ENCODE measurements at places on chromosomes 4 and X. TPM values are rescaled to one million over a fixed set of nuclear protein-coding genes. Genes with fewer than 3 reads are reported as not detected.

Gene P2RY8
- 0.17 TPM for total RNA-seq

Gene TIGD4
- total RNA-seq, result 0.17 TPM

Gene ING2
- 4.3 TPM for total RNA-seq

Gene FAT1
- 16.0 TPM for total RNA-seq

Gene F8
- total RNA-seq, result 12.4 TPM

Gene STK26
- total RNA-seq, result 2.9 TPM

Gene WDR17
- 0.51 TPM for total RNA-seq

Gene MAGEE2
- not detected for total RNA-seq

Gene TCP11X2
- not detected for total RNA-seq

Gene IQCM
- not detected for total RNA-seq

Gene ZNF711
- total RNA-seq, result 6.2 TPM

Gene HSD17B13
- total RNA-seq, result not detected

Gene SOWAHB
- under 0.01 TPM for total RNA-seq

Gene HGFAC
- 0.51 TPM for total RNA-seq

Gene UGT2B10
- total RNA-seq, result not detected

Gene LSM6
- total RNA-seq, result 28.4 TPM
